ENCODE measurements at places on chromosomes 16 and 17.

- no peak for DNase-seq
These were observed 2.0 kb upstream of the KRT24 start for GRCh38 chr17:40705584-40705983.

DNA sequence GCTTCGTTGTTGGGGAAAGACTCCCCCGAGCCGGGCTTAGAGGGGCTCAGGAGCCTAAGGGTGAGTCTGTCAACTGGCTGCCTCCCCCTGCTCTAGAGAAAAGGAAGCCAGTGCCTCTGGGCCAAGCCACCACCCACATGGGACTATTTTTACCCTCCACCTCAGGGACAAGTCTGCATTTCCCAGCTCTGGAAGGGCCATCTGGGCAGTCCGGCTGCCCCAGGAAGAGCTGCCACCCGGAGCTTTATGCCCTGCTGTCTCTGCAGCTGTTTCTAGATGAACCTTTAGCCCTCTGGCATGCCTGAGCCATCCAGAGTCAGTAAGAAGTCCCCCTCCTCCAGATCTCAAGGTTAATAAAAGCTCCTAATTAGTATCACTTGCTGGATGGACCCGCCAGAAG lies 5.3 kb upstream of the RPRML start:
- no peak for DNase-seq

DNA sequence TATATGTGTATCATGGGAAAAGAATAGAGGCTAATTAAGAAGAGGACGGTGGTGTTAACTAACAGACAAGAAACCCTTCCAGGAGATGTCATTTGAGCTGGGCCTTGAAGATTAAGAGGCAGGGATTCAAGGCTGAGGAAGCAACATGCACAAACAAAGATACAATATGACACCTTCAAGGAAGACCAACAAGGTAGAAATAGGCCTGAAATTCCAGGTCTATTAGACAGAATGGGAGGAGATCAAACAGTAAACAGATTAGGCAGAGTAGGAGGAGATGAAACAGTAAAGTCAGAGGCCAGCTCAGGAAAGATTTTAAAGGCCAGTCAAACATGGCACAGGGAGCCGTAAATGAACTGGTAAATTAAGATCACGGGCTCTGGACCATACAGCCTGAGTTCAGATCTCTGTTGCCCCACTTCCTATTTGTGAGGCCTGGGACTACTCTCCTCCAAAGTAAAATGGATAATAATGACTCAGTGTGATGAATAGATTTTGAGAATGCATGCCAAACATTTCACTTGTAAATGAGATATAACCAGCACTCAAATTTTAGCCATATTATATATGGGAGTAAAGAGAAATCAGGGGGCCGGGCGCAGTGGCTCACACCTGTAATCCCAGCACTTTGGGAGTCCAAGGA lies 38.9 kb downstream of the USP31 start:
- DNase-seq: no peak

GRCh38 chr17:82966415-82966814 lies 113.0 kb upstream of the METRNL start:
- DNase-seq: no peak

DNA sequence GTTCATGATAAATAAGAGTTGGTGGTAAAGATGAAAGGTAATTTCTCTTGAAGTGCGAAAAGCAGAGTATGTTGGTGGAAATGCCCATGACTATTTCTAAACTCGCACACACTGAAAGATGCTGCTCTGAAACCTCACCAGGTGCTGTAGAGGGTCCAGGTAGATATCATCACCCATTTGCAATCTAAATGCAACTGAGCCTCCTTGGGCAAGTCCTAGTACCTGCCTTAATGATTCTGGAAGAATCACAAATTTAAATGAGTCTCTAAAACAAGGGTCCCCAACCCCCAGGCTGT lies 5.9 kb upstream of the MMD start:
- DNase-seq: no peak

DNA sequence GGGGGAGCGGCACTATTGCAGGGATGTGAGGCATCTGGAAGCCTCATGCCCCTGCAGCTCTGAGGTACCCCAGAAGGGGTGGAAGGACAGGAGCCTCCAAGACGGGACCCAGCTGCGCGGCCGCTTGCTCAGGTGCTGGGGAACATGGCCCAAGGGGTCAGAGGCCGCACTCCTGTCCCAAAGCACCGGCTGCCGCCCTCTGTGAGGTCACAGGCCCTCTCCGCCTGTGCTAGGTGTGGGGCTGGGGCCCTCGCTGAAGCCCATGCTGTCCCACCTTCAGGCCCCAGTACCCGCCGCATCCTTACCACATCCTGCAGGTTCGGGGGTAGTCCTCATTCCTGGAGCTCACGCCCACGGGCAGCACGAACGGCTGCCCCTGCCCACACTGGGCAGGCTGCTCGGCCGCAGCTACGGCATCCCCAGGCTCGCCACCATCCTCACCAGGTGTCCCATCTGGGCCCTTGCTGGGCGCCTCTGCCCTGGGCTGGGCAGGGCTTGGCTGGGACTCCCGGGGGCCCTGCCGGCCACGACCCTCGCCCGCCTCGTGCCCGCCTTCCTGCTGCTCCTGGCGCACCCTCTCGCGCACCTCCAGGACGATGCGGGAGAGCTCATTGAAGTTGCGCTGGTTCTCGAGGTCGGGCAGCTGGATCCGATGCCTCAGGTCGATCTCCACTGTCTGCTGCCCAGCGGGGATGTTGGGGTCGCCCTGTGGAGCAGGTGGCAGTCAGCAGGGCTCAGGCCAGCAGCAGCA lies 16.6 kb upstream of the C16orf95 start:
- no peak for DNase-seq

DNA sequence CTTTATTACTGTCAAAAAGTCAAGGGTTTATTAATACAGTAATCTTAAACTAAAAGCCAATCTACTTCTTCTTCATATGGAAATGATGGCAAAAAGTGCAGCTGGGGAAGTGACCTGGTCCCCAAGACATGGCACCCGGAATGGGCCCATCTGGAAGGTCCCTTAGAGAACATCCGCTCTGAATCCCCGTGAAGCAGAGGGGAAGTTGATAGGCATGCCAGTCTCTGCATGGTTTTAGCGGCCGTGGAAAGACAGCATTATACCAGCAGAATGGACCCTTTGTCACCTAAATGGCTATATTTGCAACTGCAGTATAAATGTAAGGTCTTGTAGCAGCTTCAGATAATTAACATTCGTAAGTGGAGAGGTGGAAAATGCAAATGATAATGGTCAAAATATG lies 32.4 kb downstream of the COTL1 start:
- no peak for DNase-seq

GRCh38 chr16:19085679-19086200 lies 18.3 kb downstream of the COQ7 start:
- DNase-seq: no peak

GRCh38 chr17:28985950-28986713 lies 19.7 kb downstream of the SEZ6 start:
- DNase-seq: no peak

DNA sequence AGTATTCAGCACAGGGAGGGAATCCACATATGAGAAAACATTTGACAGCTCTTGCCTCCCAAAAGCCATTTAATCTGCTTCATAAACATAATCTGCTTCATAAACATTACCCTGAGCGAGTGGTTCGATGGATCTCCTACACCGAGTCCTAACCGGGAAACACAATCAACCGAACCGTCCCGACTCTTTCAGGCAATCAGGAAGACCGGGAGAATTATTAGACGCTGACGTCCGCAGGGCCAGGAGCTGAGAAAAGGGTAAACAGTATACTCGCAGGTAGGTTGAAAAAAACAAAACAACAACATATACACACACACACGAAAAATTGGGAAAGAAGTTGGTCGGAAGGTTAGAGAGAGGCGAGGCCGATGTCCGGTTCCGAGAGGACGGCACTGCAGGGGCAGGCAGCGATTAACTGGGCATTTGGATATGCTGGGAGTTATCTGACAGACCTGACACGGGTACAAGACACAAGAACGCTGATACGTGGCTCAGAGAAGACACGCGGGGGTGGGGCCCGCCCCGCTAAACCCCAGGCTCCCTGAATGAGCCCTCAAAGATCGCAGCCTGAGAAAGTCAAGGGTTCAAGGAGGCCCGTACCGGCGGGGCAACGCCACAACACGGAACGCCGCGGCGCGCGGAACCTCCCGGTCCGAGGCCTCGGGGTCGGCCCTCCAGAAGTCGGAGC lies 585 bp downstream of the AP1G1 start:
- DNase-seq: peak; percentile 13

DNA sequence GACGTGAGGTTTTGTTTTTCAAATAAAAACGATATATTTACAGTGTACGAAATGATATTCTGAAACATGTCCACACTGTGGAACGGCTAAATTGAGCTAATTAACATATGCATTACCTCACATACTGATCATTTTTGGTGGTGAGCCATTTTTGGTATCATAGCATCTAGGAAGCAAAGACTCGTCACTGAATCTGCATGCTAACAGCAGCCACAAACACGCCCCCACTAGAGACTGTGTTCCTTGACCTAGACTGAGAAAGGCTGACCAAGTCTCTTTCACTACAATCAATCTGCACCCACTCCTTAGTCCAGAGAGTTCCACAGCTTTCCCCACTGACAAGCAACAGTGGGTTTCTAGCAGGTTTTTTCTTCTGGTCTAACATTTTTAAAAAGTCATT lies 29.5 kb downstream of the NPLOC4 start:
- DNase-seq: no peak

DNA sequence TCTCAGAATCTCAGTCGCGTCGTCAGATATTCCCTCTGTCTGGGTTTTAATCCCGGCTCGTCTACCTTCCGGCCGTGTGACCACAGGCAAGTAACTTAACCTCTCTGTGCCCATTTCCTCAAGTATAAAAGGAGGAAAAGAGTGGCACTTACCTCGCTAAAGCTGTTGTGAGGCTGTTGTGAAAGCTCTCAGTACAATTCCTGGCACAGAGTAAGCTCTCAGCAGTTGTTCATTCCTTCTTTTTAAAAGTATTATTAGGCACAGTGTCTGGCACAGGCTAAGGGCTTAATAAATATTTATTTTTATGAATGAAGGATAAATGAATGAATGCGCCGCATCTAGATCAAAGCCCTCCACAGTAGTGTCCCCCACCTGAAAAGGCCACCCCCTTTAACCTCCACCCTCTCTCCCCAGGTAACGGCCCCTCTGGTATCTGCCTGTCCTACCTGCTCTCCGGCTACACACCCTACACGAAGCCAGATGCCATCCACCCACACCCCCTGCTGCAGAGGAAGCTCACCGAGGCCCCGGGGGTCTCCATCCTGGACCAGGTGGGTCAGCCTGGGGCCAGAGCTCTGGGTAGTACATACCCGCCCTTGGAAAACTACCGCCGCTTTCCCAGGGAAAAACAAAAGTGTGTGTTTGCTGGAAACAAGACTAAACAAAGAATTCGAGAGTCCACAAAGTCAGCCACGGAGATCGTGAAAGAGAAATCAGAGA lies 6.0 kb downstream of the OSGIN1 start:
- no peak for DNase-seq

- DNase-seq: no peak
These were observed 12.5 kb downstream of the C17orf78 start for GRCh38 chr17:37388266-37388665.

DNA sequence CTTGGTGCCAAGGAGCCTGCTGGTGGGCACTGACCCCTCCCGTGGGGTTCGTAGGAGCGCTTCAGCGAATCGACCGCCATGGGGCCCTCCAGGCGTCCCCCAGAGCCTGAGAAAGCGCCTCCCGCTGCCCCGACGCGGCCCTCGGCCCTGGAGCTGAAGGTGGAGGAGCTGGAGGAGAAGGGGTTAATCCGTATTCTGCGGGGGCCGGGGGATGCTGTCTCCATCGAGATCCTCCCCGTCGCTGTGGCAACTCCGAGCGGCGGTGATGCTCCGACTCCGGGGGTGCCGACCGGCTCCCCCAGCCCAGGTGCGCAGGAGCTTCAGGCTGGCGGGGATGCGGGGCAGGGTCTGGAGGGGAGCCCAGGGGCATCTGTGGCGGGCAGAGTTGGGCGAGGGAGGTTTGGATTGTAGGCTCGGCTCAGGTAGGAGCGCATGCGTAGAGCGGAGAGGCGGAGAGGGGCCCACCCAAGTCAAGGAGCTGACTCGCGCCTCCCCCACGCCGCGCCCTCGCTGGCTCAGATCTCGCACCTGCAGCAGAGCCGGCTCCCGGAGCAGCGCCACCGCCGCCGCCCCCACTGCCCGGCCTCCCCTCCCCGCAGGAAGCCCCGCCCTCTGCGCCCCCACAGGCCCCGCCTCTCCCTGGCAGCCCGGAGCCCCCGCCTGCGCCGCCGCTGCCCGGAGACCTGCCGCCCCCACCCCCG lies 19.8 kb downstream of the FMNL1 start:
- DNase-seq: no peak

DNA sequence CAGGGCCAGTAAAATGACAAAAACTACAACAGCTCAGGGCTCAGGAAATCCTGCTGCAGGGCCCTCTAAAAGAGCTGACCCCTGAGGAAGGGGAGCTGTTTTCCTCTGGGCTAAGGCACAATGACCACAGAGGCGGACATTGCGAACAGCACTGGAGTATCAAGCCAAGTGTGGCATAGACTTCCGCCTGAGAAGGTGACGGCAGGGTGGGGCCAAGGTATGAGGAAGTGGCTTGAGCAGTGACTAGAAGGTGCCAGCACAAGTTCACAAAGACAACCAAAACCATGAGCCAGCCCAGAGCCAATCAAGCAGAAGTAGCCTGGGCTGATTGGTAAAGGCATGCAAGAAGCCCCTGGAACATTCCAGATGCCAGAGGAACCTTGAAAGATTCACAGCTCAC lies 13.9 kb downstream of the ERN2 start:
- DNase-seq: no peak

DNA sequence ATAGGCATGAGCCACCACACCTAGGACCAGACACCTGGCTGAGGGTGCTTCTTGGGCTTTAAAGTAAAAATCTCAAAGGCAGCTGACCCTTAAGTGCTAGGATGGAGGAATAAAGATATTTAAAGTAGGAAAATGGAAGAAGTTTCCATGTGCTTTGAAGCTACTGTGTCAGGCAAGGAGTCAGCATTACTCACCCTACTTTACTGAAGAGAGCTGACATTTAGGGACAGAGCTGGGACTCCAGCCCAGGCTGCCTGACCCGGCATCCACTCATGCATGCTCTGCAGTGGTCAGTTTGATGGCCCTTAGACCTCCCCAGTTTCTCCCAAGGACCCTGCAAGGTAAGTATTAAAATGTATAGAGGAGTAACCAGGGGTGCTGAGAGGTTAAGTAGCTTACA lies 124.7 kb upstream of the PLCG2 start:
- DNase-seq: no peak

- no peak for DNase-seq
These were observed 21.7 kb downstream of the RNF135 start for GRCh38 chr17:30992551-30992950.

DNA sequence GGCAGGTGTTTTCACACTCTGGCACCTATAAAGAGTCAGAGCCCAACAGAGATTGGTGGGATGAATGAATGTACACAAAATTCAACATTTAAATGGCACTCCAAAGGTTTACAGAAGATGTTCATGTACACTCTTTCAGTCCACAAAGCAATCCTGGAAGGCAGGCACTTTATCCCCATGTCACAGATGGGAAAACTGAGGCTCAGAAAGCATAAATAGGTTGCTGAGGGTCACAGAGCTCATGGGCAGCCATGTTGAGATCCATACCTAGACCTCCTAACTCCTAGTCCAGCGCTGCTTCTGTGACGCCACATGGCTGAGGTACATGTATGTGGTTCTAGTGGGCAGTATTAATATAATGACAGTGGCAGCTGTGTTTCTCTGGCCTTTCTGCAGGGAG lies 157.7 kb upstream of the LHX1 start:
- DNase-seq: no peak

GRCh38 chr16:57771141-57771785 lies 31.0 kb downstream of the KIFC3 start:
- no peak for DNase-seq

Measured in activated T-helper 1 cell treated with anti-CD3 and anti-CD28 coated beads, Interleukin-2, amount 50 U/mL, for 16 hours (primary cell).